ENCODE measurements at places on chromosomes 1 and 21.
A peak's percentile ranks its signal among the peaks of the same experiment; 100 is the strongest.

- DNase-seq: no peak
Observed at GRCh38 chr1:230807029-230807428, 59.8 kb downstream of the CAPN9 start.

DNA sequence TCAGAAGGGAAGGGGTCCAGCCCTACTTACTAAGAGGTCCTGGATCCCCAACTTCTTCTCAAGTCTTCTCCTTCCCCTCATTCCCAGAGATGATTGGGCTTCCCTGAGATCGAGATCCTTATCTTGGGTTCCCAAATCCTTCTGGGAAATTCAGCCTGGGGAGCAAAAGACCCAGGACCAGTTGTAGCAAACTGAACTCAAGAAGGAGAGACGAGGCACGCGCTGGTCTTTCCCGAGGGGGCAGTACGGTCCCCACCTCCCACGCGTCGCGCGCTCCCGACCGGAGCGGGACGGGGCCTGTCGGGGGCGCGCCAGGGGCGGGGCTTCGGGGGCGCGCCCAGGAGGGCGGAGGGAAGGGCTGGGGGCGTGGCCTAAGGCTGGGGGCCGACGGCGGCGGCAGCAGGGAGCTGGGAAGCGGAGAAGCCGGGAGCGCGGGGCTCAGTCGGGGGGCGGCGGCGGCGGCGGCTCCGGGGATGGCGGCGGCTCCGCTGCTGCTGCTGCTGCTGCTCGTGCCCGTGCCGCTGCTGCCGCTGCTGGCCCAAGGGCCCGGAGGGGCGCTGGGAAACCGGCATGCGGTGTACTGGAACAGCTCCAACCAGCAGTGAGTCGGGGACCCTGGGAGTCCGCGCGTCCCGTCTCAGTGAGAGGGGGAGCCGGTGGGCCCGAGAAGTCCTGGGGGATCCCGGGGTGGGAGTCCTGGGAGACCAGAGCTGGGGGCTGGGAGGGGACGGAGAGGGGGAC, at the start of gene EFNA3:
EFNA3 (plus strand) TSS at position 369 of the 741 bp plus-strand sequence; CDS start at position 474, 105 bp downstream.
- peak; percentile 92 for DNase-seq

DNA sequence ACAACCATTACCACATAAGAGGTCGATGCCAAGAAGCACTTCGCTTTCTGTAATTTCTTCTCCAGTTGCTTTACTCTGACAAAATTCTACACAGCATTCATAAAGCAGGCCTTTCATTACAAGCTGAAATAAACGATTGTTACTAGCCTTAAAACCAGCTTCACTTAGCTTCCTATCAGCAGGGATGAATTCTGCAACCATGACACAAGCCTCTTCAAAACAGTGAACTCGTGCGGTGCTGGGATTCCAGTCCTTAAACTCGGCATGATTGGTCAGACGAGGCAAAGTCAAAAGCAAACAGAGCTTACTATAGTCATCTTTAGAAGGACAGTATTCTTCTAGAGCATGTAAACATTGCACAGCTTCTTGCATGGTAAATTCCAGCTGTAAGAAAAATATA, 30.6 kb downstream of the WDR47 start:
- DNase-seq: no peak

DNA sequence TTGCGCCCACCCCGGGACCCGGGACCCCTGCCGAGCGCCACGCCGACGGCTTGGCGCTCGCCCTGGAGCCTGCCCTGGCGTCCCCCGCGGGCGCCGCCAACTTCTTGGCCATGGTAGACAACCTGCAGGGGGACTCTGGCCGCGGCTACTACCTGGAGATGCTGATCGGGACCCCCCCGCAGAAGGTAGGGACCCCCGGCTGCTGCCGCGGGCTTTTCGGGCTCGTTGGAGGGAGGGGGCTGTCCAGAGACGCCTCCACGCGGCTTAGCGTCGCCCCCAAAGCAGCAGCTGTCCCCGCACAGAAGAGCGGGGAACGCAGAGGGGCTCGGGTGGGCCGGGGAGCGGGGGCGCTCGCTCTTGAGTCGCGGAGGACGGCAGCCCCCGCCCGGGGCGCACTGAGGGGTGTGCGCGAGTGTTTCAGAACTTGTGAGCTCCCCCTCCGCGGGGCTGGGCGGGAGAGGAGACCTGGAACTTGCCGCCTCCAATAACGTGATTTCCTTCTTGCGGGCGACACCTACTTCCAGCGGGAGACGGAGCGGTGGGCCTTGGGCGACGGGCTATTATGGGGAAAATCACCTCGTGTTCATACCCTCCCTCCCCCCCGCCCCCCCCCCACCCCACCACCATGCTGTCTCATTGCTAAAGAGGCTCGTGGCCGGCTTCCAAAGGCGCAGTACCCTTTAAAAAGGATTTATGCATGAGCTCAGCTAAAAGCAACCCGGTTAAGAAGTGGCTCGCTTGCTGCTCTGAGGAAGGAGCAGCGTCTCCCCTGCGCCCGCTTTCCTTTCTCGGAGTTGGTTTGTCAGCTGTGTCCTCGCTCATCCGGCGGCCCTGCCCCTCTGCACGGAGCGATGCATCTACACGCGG, 664 bp downstream of the BACE2 start:
- DNase-seq: peak; percentile 42

DNA sequence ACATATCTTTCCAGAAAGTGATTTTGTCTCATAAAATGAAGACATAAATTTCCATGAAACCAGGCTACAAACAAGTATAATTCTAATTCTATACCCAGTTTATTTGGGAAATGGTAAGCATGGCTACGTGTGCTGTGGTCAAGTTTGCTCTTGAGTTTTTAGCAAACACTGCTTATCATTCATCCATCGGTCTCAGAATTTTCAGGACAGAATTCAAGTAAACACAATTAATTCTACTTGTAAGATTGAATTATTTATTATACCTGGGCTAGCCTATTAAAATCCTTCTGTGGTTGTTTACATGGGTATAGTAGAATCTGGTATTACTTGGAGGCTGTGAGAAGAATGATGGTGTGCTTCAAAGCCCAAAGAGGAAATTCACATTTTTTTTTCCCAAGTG, 68.3 kb downstream of the CHIA start:
- no peak for DNase-seq

DNA sequence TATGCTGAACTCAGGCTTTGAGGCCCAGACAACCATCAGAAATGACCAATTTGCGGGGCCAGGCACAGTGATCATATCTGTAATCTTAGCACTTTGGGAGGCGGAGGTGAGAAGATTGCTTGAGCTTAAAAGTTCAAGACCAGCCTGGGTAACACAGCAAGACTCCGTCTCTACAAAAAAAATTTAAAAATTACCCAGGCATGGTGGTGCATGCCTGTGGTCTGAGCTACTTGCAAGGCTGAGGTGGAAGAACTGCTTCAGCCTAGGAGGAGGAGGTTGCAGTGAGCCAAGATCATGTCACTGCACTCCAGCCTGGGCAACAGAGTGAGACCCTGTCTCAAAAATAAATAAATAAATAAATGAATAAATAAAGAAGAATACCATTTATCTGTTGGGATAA, 156.5 kb downstream of the EIF4G3 start:
- DNase-seq: no peak

DNA sequence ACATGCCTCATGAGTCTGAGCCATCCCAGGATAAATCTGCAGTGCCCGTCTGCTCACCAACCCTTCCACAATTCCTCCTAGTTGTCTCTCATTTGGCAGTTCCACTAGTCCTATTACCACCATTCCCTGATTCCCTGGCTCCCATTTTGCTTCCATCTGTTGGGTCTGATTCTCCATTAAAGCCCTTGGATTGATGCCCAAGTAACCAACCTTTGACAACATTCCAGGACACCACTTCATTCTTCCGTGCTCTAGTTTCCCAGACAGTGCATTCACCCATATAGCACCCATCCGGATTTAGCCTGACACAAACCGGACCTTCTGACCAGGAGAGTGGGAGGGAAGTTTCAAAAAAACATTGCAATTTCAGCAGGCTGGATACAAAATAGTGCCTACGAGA, 189.4 kb upstream of the PALMD start:
- no peak for DNase-seq

- no peak for DNase-seq
Observed at GRCh38 chr21:41831453-41831831, 47.7 kb downstream of the PRDM15 start.

- DNase-seq: no peak
Observed at GRCh38 chr21:16800536-16801275, 712.1 kb upstream of the CXADR start.

DNA sequence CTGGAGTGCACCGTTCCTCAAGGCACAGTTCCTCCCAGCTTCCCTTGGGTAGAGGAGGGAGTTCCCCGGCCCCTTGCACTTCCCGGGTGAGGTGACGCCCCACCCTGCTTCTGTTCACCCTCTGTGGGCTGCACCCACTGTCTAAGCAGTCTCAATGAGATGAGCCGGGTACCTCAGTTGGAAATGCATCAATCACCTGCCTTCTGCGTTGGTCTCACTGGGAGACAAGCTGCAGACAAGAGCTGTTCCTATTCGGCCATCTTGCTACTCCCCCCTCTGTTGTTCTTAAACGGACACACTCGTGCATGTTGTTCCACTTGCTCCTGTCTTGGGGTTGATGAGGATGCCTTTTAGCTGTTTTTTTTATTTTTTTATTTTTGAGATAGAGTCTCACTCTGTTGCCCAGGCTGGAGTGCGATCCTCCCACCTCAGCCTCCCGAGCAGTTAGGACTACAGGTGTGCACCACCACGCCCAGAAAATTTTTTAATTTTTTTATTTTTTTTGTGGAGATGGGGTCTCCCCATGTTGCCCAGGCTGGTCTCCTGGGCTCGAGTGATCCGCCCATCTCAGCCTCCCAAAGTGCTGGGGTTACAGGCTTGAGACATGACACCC, 3.0 kb upstream of the MORC3 start:
- no peak for DNase-seq

GRCh38 chr1:174812656-174813055, 187.1 kb upstream of the CACYBP start:
- no peak for DNase-seq

DNA sequence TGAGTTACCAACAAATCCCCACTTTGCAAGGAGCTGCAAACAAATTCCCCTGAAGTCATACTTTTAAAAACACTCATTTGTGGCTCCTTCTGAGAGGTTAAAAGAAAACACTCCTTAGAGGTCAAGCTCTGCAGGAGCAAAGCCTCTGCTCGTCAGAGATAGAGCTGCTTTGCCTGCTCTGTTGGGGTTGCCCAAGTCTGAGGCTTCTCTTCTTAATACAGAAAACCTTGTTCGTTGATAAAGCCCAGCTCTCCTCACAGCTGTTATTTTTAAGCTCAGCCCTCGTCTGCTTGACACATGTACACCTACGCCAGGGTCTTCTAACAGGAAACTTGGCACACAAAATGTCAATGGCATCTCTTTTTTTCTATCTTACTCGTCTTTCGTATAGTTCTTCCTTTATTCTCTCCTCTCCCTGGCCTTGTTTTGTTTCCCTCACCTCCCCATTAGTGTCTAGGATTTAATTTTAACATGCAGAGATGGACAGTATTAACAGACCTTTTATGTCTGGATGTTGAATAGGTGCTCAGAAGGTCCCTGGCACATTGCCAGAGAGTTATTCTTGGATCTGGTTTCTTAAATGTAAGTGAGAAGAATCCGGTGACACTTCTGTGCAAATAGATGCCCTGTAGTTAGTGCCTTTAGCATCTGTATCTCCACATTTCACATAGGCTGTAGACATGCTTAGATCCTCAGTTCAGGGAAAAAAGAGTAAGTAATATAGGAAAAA, 86.0 kb downstream of the LRRC53 start:
- DNase-seq: no peak

GRCh38 chr1:244841273-244841927, 5.9 kb downstream of the COX20 start:
- no peak for DNase-seq

- DNase-seq: no peak
Observed at GRCh38 chr1:164613176-164613575, 54.2 kb downstream of the PBX1 start.

DNA sequence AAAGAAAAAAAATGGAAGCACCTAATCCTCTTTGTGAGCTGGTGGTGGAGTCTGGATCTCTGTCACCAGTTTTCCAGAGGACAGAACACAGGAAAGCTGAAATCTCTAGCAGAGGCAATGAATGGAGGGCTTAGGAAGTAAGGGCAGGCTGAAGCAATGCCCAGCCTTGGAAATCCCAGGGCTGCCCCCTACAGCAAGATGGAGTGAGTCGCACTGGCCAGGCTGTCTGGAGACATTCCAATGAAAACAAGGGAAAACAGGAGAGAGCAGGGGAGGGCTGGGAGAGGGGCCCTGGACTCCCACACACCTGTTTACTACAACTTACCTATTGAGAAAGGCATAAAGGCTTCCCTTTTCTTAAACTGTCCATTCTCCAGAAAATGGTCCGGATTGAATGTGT, 25.9 kb downstream of the CYP2J2 start:
- peak; percentile 48 for DNase-seq

GRCh38 chr1:31306278-31306677, 9.4 kb downstream of the ZCCHC17 start:
- no peak for DNase-seq

- no peak for DNase-seq
Observed at GRCh38 chr1:40955266-40955665, 24.2 kb upstream of the CTPS1 start.

GRCh38 chr21:17693801-17694200, 81.1 kb upstream of the BTG3 start:
- DNase-seq: no peak

DNA sequence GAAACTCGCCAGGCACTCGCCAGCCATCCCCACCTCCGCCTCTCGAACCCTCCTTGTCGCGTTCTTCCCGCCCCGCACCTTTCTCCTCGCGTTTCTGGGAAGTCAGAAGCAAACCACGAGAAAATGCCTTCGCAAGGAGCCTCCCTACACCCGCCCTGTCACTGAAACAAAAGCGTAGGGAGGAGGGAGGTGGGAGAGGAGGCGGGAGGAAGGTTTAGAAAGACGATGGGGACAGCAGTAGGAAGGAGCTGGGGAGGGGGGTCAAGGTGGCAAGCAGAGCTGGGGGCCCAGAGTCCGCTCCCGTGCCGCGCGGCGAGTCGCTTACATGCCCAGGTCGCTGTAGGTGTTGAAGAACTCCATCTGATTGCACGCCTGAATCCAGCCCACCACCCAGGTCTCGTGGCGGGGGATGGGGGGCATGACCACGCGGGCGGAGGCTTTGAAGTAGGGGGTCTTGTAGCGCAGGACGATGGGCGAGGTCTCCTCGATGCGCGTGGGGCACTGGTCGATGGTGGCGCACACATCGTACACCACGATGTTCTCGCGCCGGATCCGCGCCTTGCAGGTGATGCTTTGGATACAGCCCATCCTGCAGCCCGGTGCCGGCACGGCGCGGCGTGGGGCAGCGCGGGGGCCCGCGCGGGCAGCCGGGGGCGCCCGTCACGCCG, 1.0 kb downstream of the FAM78B start:
- DNase-seq: no peak

DNA sequence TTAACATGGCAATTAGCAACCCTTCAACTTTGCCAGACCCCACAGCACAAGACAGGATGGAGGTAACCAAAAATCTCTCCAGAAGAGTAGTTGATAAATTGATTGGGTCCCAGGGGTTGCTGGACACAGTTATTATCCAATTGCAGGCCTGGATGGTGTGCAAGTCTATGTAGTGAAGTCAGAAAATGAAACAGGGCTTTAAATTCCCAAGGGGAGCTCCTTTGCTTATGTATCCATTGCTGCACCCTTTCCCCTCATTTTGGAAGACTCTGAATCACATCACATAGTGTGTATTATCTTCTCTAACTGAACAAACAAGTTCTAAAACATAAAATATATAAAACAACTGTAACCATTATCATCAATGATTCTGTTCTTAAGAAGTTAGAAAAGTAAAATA, 550.2 kb downstream of the LMO4 start:
- no peak for DNase-seq

GRCh38 chr1:94130851-94131595, 10.1 kb upstream of the ABCA4 start:
- DNase-seq: no peak

GRCh38 chr1:1330366-1331067, 563 bp upstream of the TAS1R3 start:
- DNase-seq: no peak

Measured in HEK293T (cell line).